ENCODE measurements at places on chromosomes 6 and 20.

GRCh38 chr6:620166-620565 lies 36.7 kb downstream of the HUS1B start:
- DNase-seq: no peak

GRCh38 chr20:32574296-32575226 lies 10.6 kb downstream of the NOL4L start:
- DNase-seq: no peak

GRCh38 chr6:163461696-163462095 lies 47.2 kb downstream of the QKI start:
- no peak for DNase-seq

DNA sequence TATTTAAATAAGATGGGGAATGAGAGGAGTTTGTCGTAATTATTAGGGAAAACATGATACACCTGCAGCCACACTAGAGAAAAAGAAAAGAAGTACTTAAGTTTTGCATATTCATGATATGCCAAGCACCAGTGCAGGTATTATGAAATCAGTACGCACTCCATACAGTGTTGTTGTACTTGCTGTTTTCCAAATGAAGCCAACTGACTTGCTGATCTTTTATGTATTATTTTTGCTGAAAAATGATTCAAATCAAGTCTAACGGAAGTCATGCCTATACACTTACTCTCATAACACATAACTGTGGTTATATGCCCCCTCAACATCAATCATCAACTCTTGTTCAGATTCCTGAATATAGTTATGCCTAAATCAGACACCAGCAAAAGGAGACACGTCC lies 584.9 kb upstream of the EYS start:
- DNase-seq: no peak

- DNase-seq: no peak
Measured at GRCh38 chr20:62578294-62578897, 63.9 kb upstream of the SLCO4A1 start.
